ENCODE measurements at places on chromosomes 7 and 10. TPM values are rescaled to one million over a fixed set of nuclear protein-coding genes. Genes with fewer than 3 reads are reported as not detected.

GRCh38 chr7:14124716-14125115 lies 135.2 kb upstream of the ETV1 start:
- DNase-seq: no peak
- no peak overlapping the region for H3K4me3 ChIP-seq
- no peaks in the 10 kb centered on the region for H3K4me1 ChIP-seq
- no peak overlapping the region for H3K27ac ChIP-seq

- H3K4me3 ChIP-seq: no peak overlapping the region
- H3K27ac ChIP-seq: peak overlapping the region; percentile 49
- peaks cover 30% of the 10 kb centered on the region for H3K4me1 ChIP-seq
- no peaks in the 10 kb centered on the region for H3K27me3 ChIP-seq
- no peaks in the 10 kb centered on the region for H3K36me3 ChIP-seq
- DNase-seq: peak; percentile 29
Observed at GRCh38 chr10:126663328-126663727, 7.2 kb downstream of the C10orf90 start.

DNA sequence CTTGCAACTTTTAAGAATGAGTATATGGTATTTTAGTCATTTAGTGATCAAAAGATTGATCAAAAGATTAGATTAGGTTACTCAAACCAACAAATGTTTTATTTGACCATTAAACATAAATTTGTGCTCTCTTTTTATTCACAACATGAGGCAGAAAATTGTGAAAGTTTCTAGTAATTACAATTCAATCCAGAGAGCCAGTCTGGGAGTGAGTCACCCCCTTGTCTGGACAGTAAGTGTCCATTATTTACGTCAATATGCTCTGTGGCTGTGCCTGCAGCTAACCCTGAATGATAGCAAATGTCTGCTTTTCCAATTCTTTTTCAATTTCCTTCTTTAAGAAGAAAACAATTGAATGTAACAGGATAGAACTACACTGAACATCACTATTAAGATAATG lies 27.9 kb downstream of the GNG11 start:
- no peak for DNase-seq
- no peak overlapping the region for H3K27ac ChIP-seq
- no peak overlapping the region for H3K4me3 ChIP-seq
- peaks cover 4% of the 10 kb centered on the region for H3K27me3 ChIP-seq

GRCh38 chr7:102322202-102322715 lies 34.0 kb downstream of the SPDYE6 start:
- no peak overlapping the region for H3K4me3 ChIP-seq
- no peaks in the 10 kb centered on the region for H3K4me1 ChIP-seq
- H3K27ac ChIP-seq: no peak overlapping the region
- no peak for DNase-seq

DNA sequence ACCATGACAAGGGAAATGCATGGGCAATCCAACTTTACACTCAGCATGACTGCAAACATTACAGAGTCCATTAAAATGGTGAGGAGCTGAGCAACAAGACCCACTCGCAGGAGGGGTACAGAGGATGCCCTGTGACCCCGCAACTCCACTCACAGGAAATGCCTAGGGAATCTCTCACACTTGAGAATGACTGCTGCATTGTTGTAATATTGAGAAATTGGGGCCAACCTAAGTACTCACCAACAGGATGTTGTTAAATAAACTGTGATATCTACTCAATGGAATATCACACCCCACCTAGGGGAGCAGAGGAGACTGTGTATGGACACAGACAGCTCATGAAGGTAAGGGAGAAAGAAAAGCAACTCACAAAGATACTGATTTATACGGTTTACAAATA lies 53.4 kb upstream of the CAMK2B start:
- peaks cover 2% of the 10 kb centered on the region for H3K36me3 ChIP-seq
- no peaks in the 10 kb centered on the region for H3K4me1 ChIP-seq
- DNase-seq: no peak
- no peaks in the 10 kb centered on the region for H3K27me3 ChIP-seq
- H3K27ac ChIP-seq: no peak overlapping the region

- H3K36me3 ChIP-seq: no peaks in the 10 kb centered on the region
- H3K4me3 ChIP-seq: no peak overlapping the region
- H3K27me3 ChIP-seq: no peaks in the 10 kb centered on the region
Observed at GRCh38 chr7:21076574-21076973, 289.9 kb upstream of the SP8 start.

OPALIN gene
- not detected for total RNA-seq

CDHR1 gene
- 9.5 TPM for total RNA-seq

GIMAP1 gene
- total RNA-seq: 13.3 TPM

CALCR gene
- total RNA-seq: not detected

TWNK gene
- 3.3 TPM for total RNA-seq

HYAL4 gene
- total RNA-seq: not detected

AHR gene
- 20.7 TPM for total RNA-seq

HABP2 gene
- not detected for total RNA-seq

PRR15 gene
- not detected for total RNA-seq

SCRN1 gene
- total RNA-seq: 26.9 TPM

FOXK1 gene
- 51.6 TPM for total RNA-seq

CLCN1 gene
- not detected for total RNA-seq
